ENCODE measurements at places on chromosomes 12 and 14. TPM values are rescaled to one million over a fixed set of nuclear protein-coding genes. Genes with fewer than 3 reads are reported as not detected.

KRT1 gene
- total RNA-seq = not detected

BRF1 gene
- total RNA-seq = 33.5 TPM

DNA sequence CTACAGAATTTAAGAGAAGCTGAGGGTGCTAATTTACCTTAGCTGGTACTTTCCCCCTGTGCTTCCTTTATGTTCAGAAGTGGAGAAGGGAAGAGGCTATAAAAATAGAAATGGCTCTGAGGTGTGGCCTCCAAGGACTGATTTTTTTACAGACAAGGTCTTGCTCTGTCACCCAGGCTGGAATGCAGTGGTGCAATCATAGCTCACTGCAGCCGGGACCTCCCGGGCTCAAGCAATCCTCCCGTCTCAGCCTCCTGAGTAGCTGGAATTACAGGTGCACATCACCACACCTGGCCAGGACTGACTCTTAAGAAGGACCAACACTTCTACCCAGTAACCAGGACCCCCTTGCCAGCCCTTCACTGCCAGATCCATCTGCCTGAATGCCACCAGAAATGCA lies 23.9 kb upstream of the NAP1L1 start:
- no peak for DNase-seq

GRCh38 chr12:59066445-59066844 lies 146.1 kb upstream of the LRIG3 start:
- no peak for DNase-seq

ZNF10 gene
- total RNA-seq = 3.2 TPM

- DNase-seq = no peak
Measured at GRCh38 chr14:72612041-72612440, 281.9 kb downstream of the DPF3 start.

- peak; percentile 40 for DNase-seq
Measured at GRCh38 chr12:48924617-48925303, 532 bp downstream of the FKBP11 start.

- no peak for DNase-seq
Measured at GRCh38 chr12:23884909-23885308, 64.6 kb downstream of the SOX5 start.

All from GM12878 (cell line).